Ovary (tissue), 10 donors: ENCODE measurements at places on chromosomes 6 and 20. TPM values are rescaled to one million over a fixed set of nuclear protein-coding genes. Genes with fewer than 3 reads are reported as not detected.

The GRM1 gene
- polyA plus RNA-seq, result 0.03 TPM

The BMP6 gene
- polyA plus RNA-seq, result 28.1 TPM

The CPXM1 gene
- 28.0 TPM for polyA plus RNA-seq

DNA sequence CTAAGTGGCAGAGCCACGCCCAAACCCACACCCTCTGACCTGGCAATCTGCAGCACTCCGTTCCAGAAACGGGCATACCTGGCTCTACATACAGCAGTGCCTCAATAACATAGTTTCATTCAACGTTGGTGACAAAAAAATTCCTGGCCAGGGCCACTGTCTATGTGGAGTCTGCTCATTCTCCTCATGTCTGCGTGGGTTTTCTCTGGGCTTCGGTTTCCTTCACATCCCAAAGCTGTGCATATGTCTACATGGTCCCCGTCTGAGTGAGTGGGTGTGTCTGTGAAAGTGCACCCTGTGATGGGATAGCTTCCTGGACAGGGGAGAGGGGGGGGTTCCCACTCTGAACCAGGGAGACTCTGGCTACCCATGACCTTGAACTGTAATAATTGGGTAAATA is 2.1 kb downstream of the KIAA0319 start:
- H3K27me3 ChIP-seq, result no peaks in the 10 kb centered on the region
- H3K27ac ChIP-seq, result no peak overlapping the region
- no peak overlapping the region for H3K4me3 ChIP-seq
- no peak for DNase-seq
- peaks cover 3% of the 10 kb centered on the region for H3K4me1 ChIP-seq

- no peaks in the 10 kb centered on the region for H3K27me3 ChIP-seq
- DNase-seq, result no peak
- H3K27ac ChIP-seq, result no peak overlapping the region
- H3K4me1 ChIP-seq, result peaks cover 6% of the 10 kb centered on the region
Measured at GRCh38 chr6:144160431-144161005, 10.2 kb downstream of the STX11 start.

DNA sequence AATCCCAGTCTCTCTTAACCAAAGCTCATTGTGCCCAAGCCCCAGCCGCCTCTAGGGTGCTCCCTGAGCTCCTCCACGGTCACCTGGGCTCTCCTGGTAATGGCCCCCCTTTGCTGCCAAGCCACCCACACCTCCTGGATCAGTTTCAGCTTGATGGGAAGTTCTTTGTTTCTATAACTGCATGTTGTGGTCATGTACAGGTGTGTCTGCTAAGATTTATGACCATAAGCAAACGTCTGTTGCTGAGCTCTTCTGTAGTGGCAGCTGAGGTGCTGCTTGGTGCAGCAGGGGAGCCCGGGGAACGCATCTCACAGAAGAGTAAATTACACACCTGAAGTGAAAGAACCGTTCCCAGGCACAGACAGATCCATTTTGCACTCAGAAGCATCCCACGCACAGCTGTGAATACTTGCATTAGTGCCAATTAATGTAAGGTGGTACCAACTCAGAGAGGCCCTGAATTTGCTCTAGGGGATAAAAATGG is 194.6 kb upstream of the ARID1B start:
- no peak overlapping the region for H3K27ac ChIP-seq
- DNase-seq, result no peak
- H3K27me3 ChIP-seq, result no peaks in the 10 kb centered on the region
- no peaks in the 10 kb centered on the region for H3K36me3 ChIP-seq
- H3K4me1 ChIP-seq, result no peaks in the 10 kb centered on the region

GRCh38 chr6:1395941-1396908 is 6.8 kb downstream of the FOXF2 start:
- no peak for DNase-seq
- H3K36me3 ChIP-seq, result no peaks in the 10 kb centered on the region
- H3K27me3 ChIP-seq, result no peaks in the 10 kb centered on the region
- H3K4me1 ChIP-seq, result no peaks in the 10 kb centered on the region
- H3K4me3 ChIP-seq, result no peak overlapping the region
